ENCODE measurements at places on chromosomes 7 and 10.

GRCh38 chr10:34061841-34062240, 727.4 kb upstream of the NRP1 start:
- DNase-seq, result no peak

DNA sequence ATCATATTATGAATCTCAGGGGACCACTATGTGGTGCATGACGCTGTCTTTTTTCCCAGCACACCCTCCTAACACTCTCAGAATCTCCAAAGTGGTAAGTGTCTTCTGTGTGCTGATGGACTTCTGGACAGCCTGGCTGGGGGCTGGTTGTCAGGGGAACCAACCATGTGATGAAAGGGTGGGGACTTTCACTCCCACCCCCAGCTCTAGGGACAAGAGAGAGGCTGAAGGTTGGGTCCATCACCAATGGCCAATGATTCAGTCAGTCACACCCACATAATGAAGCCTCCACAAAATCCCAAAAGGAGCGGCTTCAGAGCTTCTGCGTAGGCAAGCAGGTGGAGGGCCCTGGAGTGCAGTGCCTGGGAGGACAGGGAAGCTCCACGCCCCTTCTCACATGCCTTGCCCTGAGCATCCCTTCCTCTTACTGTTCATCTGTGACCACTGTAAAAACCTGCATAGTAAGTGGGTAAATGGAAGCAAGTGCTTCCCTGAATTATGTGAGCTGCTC, 44.6 kb downstream of the RASGEF1A start:
- no peak for DNase-seq

- no peak for DNase-seq
Measured at GRCh38 chr10:68171539-68172080, 60.3 kb downstream of the ATOH7 start.

GRCh38 chr7:51007551-51008505, 225.1 kb upstream of the GRB10 start:
- no peak for DNase-seq

DNA sequence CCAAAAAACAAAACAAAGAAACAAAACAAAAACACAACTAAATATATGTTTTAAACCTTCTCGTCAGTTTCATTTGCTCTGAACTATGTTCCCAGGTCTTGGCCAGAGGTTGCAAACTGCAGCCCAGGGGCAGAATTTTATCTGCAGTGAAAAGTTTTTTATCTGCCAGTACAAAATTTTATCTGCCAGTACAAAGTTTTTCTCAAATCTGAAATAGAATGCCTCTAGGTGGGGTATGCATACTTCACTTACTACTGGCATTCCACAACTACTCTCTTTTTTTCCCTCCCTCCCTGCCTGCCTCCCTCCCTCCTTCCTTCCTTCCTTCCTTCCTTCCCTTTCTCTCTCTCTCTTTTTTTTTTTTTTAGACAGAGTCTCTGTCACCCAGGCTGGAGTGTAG, 9.4 kb upstream of the CLDN3 start:
- no peak for DNase-seq

GRCh38 chr10:126618466-126618865, 52.0 kb downstream of the C10orf90 start:
- no peak for DNase-seq

DNA sequence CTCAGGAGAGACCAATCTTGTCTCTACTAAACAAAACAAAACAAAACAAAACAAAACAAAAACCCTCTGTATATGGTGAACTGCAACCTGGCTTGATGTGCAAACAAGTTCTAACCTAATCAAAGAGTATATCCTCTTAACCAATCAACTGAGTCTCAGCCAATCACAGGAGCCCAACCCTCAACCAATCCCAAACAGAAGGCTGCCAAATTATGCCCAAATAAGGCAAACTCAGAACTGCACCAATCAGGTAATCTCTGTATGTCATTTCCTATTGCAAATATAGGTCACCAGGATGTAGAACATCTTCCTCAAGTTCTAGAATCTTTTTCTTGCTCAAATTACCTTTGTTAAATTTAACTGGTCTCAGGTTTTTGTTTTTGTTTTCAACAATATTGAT, 5.2 kb downstream of the FAM133B start:
- DNase-seq, result no peak

GRCh38 chr7:66687186-66687585, 53.3 kb upstream of the RABGEF1 start:
- no peak for DNase-seq

- no peak for DNase-seq
Measured at GRCh38 chr7:47743965-47744591, 162.2 kb upstream of the TNS3 start.

DNA sequence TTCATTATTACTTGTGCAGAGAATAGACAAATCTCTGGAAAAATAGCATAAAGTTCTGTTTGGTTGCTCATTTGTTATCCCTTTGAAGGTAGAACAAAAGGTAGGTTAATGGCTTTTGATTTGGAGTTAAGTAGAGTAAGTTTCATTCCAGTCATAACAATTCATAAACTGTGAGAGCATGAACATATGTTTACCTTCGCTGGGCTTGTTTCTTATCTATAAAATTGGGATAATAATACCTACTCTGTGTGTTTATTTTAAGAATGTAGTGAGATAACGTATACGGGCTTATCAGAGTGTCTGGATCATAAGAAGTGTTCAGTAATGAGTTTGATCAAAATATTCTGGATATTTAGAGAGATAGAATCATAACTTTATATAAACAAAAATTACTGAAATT, 155.4 kb downstream of the SEMA3D start:
- DNase-seq, result no peak

- no peak for DNase-seq
Measured at GRCh38 chr7:135448753-135449152, 61.1 kb downstream of the CNOT4 start.

- peak; percentile 63 for DNase-seq
Measured at GRCh38 chr7:35727571-35727970, 32.6 kb upstream of the HERPUD2 start.

DNA sequence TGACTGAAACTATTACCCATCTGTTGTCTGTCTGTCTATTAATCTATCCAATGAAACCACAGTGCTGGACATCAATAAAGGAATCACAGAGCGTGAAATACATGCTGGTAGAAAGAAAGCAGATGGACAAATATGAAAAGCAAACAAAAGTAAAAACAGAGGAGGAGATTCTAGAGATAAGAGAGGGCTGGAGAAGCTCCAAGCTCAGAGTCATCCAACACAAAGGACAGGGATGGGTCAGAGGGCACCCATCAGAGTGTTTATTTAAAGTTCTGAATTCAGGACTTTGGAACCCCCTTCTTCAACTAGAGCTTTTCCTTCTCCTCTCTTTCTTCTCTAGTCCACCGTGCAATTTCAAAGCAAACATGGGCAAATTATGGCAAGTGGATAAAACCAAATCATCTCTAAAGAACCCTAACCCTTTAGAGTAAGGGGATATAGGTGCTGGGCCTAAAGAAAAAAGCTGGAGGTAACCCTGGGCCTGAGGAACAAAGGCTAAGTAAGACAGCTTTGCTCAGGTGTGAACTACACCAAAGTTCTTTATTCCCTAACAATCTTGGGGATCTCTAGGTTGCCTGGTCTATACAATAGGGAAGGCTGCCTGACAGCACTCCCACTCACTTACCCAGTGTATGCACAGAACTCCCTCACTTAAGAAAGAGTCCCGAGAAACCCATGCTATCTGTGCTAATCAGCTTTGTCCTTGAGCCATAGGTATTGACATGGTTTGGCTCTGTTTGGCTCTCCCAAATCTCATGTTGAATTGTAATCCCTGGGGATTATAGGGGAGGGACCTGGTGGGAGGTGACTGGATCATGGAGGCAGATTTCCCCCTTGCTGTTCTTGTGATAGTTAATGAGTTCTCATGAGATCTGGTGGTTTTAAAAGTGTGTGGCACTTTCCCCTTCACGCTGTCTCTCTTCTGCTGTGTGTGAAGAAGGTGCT, 97.0 kb downstream of the BAMBI start:
- DNase-seq, result no peak

DNA sequence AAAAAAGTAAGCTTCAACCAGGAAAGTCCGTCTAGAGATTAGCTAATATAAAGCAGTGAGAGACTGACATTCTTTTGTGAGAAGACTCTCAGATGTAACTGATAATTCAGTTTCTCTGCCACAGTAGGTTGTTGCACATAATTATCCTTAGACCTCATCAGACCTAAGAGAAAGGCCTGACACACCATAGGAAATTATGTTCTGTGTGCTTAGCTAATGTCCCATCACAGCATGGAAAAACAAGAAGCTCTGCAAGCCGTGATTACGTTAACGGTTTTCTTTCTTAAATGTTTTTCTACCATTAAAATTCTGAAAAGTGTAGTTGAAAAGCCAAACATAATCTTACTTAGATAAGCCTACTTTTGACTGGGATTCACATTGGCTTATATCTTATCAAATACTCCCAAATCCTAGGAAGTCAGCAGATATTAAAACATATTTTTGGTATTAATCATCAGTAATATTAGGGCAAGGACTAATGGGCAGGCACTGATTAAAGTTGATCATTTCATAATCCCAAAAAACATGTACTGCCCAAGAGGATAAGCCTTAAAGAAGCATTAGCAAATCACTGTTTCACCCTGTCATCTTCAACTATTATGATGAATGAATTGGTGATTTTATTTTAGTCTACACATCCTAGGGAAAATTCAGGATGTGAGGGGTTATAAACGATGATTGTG, 5.2 kb downstream of the CSTF2T start:
- no peak for DNase-seq

- DNase-seq, result no peak
Measured at GRCh38 chr10:110820321-110820814, 51.4 kb upstream of the PDCD4 start.

- DNase-seq, result no peak
Measured at GRCh38 chr10:61001731-61002122, 57.7 kb upstream of the RHOBTB1 start.

DNA sequence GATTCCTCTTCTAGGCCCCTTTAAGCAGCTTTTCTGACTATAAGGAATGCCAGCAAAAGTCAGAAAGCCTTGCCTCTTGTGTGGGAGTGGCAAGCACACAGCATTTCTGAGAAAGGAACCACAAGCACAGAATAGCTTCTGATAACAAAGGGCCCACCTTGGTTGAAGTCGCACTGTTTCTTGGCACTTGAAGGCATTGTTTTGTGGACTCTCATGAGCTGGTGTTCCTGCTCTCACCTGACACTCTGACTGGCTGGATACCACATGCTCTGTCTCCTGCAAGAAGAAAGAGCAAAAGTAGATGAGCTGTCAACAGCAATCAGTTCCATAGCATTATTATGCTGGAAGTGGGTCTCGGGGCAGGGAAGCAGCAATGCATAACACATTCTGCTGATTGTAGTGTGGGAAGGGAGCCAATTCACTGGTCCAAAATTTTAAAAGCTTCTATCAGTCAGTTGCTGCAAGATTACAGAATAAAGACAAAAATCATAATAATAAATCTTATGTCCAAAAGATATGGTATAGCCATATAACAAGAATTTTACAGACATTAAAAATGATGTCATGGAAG, 38.4 kb downstream of the FAM13C start:
- no peak for DNase-seq

- DNase-seq, result no peak
Measured at GRCh38 chr10:88974446-88975376, 15.9 kb upstream of the FAS start.

- DNase-seq, result no peak
Measured at GRCh38 chr7:3260401-3260715, 40.7 kb upstream of the SDK1 start.

DNA sequence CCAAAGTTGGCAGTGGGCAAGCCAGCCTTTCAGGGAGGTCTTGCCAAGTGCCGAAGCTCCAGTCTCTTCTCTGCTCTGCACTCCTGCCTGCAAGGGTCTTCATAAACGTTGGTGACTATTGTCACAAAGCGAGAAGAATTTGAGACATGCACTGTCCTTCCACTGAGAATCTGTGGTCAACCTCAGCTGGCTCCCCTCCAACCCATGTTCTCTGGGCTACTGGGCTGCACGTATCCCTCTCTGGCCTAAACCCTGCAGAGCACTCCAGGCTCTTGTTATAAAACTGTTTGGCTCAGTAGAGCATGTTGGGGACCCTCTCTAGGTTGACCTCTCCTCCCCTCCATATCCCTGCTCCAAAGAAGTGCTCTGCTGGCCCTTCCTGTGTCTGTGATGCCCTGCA, 260.4 kb upstream of the NFE2L3 start:
- no peak for DNase-seq

GRCh38 chr10:89431977-89432376, 17.6 kb downstream of the IFIT5 start:
- DNase-seq, result no peak

DNA sequence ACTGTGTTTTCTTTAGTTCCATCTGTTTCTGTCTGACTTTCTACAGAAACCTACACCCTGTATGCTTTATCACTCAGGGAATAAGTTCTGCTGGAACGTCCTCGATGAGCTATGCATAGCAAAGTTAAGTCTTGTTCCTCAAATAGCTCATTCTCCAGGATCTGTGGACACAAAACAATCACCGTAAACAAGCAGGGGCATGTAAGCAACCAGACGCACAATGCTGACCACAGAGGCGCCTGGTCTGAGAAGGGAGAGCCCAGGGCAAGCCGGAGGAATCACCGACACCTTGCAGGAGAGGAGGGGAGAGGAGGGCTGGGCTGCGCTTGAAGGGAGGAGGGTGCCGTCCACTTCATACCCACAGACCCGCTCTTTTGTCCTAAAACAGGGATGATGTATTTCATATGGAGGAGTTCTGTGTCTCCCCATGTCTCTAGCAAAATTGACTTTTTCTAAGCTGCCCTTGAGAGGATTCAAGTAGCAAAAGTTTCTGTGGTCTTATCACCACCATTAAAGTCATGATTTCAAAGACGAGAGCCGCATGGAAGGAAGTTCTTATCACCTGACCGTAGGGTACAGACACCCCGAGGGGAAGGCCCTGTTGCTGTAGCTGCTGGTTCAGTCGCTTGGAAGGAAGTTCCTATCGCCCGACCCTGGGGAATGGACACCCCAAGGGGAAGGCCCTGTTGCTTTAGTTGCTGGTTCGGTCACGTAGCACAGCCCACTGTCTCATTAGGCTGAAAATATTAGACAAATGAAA, 14.3 kb downstream of the CALML3 start:
- DNase-seq, result no peak

GRCh38 chr7:118214051-118214832, 10.3 kb upstream of the ANKRD7 start:
- DNase-seq, result peak; percentile 69

DNA sequence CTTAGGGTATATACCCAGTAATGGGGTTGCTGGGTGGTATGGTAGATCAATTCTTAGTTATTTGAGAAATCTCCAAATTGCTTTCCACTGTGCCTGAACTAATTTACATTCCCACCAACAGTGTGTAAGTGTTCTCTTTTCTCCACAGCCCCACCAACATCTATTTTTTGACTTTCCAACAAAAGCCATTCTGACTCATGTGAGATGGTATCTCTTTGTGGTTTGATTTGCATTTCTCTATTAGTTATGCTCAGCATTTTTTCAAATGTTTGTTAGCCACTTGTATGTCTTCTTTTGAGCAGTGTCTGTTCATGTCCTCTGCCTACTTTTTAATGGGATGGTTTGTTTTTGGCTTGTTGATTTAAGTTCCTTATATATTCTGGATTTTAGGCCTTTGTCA, 66.4 kb downstream of the MGAM2 start:
- DNase-seq, result no peak

DNA sequence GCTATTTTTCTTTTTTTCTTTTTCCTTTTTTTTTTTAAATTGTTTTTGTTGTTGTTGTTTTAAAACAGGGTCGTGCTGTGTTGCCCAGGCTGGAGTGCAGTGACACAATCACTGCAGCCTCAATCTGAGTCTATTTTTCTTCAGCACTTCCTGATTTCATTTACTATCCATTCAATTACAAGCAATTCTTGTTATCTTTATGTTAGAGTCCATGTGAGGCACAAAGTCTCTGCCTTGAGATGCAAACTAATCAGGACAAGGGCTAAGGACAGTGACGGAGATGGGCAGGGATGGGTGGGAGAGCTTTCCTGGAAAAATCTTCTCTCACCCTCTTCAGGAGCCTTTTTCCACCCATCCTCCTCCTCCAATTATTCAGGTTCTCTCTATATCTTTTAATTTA, 157.3 kb upstream of the AUTS2 start:
- DNase-seq, result no peak
